Fibroblast of pulmonary artery (primary cell): ENCODE measurements at places on chromosomes 1 and 21.

GRCh38 chr1:186623551-186623950 is 56.7 kb downstream of the PTGS2 start:
- no peak for DNase-seq

DNA sequence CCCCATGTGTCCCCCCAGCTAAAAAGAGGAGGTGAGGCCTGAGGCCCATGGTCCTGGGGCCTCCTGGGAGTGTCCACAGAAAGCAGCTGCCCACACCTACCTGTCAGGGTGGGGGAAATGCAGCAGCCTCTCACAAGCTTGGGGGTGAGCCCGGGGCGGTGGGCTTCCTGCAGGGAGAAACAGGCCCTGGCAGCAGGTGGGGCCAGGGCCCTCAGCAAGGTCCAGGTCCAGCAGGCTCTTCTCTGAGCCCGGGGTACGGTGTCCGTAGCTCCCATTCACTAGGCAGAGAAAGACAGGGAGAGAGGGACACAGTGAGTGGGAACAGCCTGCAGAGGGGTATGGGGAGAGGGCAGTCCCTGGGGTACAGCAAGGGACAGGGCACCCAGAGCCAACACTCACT is 139.0 kb downstream of the GLIS1 start:
- no peak for DNase-seq

- no peak for DNase-seq
These were observed 50.0 kb downstream of the ADCY10 start for GRCh38 chr1:167863921-167864279.

- DNase-seq: no peak
These were observed 6.7 kb upstream of the EPHA8 start for GRCh38 chr1:22556391-22557104.

GRCh38 chr1:82317671-82318070 is 516.9 kb downstream of the ADGRL2 start:
- DNase-seq: peak; percentile 26

GRCh38 chr1:89363196-89363595 is 663 bp upstream of the GBP6 start:
- DNase-seq: peak; percentile 7

DNA sequence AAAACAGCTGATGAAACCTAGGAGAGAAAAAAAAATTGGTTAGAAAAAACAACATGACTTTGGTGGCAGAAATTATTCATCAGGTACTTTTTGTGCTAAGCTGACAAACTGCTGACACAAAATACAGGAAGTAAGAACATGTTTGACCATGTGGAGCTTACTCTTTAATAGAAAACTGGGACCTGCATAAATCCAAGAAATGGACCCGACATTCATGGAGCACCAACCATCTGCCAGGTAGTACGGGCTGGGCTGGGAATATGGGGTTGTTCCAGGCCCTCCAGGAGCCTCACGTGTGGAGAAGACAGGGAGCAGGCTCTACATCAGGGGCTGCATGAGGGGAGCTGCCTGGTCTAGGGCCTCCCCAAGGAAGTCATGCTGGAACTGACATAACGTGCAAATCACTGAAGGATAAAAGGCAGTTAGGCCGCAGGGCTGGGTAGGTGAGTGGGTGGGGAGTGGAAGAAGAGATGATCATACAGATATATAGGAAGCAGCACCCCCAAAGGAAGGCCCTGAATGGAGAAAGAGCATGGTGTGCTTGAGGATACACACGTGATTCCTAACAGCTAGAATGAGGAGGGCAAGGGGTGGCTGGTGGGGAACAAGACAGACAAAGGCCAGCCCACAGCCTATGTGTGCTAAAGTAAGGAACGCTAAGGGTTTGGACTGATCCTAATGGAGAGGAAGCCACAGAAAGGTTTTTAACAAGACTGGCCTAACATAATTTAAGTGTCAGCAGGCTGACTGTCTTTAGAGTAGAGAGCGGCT is 26.1 kb downstream of the CD58 start:
- DNase-seq: no peak

- DNase-seq: peak; percentile 82
These were observed 28.2 kb downstream of the TCEANC2 start for GRCh38 chr1:54081306-54082270.

DNA sequence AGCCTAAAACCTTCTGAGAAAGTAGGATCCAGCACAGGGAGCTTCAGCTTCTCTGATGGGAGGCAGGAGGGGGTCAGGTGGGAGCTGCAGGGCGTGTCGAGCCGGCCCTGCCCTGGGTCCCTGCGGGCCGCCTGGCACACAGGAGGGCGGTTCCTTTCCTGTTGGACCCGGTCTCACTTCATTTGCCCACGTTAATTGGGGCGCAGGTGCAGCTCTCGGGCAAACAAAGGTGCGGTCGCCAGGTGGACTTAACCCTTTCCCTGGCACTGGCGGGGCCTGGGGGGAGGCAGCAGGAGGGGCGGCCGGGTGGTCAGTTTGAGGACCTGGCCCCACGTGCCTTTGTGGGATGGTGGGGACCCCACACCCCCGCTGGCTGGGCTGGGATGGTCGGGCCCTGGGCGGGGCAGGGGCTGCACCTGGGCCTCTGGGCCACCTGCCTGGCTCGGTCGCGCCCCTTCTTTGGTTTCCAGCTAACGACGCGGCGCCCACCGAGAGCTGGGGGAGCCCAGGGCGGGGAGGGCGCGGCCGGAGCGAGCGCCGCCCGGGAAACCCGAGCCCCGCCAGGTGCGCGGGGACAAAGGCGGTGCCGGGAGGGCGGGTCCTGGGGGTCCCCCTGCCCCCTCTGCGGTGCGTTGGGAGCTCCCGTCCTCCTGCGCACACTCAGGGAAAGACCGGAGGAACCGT is 20.8 kb upstream of the C1orf159 start:
- DNase-seq: no peak

DNA sequence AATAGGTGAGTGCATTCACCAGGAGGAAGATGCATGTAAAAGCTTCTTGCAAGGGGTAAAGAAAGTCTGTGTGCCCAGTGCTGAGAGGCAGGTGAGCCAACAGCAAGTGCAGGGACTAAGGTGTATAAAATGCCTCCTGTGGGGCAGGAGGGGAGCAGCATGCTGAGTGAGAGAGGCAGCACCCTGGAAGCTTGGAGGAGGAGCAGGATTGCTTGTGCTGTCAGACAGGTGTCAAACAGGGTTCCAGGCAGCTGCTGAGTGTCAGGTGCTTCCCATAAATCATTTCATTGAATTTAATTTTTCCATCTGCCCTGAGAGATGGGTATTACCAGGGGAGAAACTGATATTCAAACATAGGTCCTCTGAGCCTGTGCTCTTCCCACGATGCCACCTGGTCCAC is 13.9 kb downstream of the BSND start:
- no peak for DNase-seq

DNA sequence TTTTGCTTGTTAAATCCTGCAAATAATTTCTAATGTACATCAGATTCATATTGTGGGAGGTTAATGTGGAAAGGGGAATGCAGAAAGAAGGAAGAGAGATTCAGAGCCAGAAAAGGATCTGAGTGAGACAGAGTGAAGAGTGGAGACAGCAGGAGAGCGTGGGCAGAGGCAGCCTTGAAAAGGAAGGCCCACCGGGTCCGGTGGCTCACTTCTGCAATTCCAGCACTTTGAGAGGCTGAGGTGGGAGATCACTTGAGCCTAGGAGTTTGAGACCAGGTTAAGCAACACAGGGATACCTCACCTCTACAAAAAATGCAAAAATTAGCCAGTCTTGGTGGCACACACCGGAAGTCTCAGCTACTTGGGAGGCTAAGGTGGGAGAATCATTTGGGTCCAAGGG is 222.0 kb upstream of the RAB4A start:
- no peak for DNase-seq

DNA sequence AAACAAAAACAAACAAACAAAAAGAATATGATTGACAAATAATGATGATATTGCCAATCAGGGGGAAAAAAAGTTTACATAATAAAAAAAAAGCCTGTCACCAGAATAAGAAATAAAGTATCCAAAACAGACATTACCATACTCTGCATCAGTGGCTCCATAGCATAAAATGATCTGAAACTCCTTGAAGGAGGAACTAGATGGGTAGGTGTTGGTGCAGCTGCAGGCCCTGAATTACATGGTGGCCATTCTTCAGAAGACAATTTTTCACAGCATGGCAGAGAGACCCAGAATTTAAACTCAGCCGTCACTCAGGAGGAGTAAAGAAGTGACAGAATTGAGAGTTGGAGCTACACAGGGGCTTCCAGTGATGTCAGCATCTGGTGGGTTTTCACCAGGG is 60.2 kb downstream of the GLUL start:
- no peak for DNase-seq

GRCh38 chr1:183124259-183124658 is 61.8 kb upstream of the LAMC2 start:
- DNase-seq: peak; percentile 28

- no peak for DNase-seq
These were observed 18.1 kb downstream of the USP24 start for GRCh38 chr1:55197099-55197498.

- no peak for DNase-seq
These were observed 330.0 kb upstream of the PLD5 start for GRCh38 chr1:242854466-242854865.

GRCh38 chr21:35102488-35103371 is 53.6 kb upstream of the RUNX1 start:
- DNase-seq: no peak

DNA sequence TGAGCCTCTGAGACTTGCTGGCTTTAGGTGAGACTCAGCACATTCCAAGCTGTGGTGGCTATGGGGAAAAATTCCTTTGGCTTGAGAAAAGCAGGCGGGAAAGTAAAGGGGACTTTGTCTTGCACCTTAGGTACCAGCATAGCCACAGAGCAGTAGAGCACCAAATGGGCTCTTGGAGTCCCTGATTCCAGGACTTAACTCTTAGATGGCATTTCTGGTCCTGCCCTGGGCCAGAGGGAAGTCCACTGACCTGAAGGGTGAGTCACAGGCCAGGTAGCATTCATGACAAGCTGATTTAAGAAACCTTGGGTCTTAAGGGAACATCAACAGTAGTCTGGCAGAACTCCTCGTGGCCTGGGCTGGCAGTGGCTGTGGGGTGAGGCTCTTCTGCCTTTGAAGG is 344.7 kb downstream of the DUSP10 start:
- no peak for DNase-seq

GRCh38 chr1:84665703-84666317 is 24.5 kb downstream of the SSX2IP start:
- peak; percentile 17 for DNase-seq
